ELF-1 (cell line): ENCODE measurements at places on chromosomes 4 and X.

GRCh38 chr4:118846979-118847378 lies 11.1 kb upstream of the SEC24D start:
- DNase-seq, result no peak

DNA sequence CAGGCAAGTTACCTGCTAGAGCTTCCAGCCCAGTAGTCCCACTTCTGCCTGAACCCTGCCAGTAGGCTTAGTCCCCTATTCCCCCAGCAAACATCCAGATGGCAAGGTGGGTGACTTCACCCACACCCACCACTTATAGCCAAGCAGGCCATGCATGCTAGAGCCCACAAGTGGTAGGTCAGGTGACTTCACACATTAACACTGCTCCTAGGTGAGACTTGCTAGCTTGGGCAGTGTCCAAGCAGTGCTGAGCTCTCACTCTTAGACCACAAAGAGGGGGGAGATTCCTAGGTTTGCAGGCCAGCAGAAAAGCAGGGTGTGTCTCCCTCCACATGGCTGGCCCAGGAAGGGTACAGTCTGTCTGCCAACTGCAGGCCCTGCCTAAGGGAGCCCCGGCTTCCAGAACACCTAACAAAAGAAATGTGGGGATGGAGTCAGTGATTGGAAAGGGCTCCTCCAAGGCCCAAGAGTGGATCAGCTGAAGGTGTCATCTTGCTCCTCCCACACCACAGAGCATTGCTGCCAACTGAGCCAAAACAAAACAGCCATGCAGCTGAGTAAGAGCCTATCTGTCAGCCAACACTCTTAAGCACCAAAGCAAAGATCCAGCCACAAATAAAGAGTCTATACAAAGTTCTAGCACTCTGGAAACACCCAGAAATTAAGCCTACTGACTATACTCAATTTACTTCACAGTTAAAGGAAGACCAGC lies 158.1 kb upstream of the USP38 start:
- no peak for DNase-seq

- DNase-seq, result no peak
These were observed 40.8 kb upstream of the SETD7 start for GRCh38 chr4:139596684-139597279.

DNA sequence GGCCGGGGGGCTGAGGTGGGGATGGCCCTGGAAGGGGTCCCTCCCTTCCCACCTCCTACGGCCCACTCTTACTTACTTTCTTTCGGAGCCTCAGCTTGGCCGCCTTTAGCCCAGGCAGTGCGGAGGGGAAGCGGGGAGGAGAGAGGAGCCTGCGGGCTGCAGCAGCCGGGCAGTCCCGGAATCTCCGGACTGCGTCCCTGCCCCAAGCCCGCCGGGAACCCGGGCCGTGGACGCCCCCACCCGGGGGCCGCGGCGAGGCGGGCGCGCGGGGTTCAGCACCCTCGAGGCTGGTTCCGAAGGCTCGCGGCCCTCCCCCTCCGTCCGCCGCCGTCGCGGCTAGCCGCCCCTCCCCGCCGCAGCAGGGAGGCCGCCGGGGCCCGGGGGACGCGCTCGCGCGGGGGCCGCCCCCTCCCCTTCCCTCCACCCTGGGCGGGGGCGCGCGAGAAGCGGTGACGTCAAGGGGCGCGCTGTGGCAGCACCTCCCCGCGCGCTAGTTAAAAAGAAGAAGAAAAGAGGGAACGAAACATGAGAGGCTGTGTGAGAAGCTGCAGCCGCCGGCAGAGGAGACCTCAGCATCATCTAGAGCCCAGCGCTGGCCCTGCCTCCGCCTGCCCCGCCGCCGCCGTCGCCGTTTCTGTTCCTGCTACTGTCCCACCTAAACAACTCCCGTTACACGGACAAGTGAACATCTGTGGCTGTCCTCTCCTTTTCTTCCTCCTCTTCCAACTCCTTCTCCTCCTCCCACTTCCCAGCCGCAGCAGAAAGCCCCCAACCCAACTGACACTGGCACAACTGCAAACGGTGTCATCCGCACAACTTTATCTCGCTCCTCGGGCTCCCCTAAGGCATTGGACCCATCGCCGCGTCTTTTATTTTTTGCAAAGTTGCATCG lies at the start of gene HHIP:
HHIP (plus strand) TSS at position 526 of the 892 bp plus-strand sequence. CDS start 520 bp downstream, outside the sequence.
- DNase-seq, result peak; percentile 61

DNA sequence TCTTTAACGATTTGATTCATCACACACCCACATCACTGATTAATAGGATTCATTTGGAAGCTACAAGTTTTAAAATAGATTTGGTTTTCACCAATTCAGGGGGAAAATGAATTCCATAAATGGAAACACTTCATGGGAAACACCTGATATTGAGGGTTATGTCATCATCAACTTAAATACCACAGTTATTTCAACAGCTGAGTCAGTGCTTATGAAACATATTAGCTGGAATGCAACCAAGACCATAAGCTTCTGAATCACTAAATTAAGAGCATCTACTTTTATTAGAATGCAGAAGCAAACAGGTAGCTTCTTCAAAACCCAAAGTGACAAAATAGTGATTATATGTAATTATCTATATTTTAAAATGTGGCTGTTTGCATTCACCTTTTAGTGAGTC lies 207.8 kb upstream of the DCAF8L1 start:
- no peak for DNase-seq

GRCh38 chr4:55793479-55793878 lies 26.1 kb upstream of the EXOC1L start:
- DNase-seq, result peak; percentile 19

DNA sequence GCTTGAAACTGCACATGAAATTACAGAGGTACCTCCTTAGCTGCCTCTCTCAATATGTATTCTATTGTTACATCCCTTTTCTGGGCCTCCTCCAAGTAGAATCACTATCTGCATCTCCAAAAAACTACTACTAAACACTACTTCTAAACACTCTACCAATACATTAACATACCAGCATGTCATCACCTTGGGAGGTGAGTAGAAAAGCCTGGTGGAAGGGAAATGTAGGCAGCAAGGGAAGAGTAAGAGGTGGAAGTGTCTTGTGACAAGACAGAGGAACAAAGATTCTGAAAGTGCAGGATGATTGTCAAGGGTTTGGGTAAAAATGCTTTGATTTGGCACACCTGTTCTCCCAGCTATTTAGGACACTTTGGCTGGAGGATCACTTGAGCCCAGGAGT lies 3.5 kb downstream of the AFM start:
- DNase-seq, result no peak

- DNase-seq, result no peak
These were observed 15.4 kb upstream of the MMRN1 start for GRCh38 chr4:89879215-89879614.

DNA sequence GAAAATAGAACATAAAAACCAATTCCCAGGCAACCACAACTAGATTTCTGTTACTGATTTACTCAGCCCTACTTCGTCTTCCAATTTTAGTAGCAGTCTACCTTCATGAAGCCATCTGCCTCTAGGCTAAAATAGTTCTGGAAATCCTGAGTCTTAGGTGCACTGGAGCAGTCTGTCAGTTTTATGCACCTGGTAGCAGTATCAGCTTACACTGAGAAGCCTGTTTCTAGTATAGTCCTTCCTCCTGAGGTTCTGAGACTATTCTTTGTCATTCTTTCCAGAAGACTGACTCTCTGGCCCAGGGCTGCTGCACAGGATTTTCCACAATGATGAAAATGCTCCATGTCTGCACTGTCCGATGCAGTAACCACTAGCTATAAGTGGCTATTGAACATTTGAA lies 16.9 kb upstream of the HPRT1 start:
- peak; percentile 19 for DNase-seq

GRCh38 chr4:99028187-99028586 lies 32.7 kb downstream of the METAP1 start:
- no peak for DNase-seq

DNA sequence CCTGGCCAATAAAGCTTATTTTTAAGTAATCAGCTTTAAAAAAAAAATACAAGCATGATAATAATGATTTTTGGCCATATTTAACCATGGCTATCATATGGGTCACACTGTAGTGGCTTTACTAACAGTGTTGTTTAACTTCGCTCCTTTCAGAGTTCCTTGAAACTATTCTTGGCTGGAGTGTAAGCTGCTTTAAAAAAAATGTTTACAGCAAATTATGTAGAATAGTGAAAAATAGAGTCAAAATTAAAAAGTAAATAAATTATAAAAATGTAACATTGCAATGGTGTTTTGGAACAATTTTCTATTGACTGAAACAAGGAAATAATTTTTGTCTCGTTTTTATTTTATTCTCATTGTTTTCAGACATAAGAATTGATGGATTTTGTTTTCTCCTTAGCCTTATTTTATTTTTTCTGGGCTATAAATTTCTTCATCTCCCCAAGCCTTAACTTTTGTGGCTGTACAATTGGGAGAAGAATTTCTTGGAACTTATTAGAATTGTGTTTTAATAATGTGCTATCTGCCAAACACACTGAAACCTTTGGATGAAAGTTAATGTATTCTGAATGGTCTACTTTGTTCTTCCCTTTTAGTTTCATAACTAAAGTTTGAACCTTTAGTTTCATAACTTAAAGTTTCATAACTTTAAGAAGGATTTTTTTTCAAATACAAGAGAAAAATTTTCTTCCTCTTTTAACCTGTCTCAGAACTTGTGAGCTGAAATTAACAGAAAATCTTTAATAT lies 182.0 kb downstream of the ARHGAP24 start:
- DNase-seq, result no peak

DNA sequence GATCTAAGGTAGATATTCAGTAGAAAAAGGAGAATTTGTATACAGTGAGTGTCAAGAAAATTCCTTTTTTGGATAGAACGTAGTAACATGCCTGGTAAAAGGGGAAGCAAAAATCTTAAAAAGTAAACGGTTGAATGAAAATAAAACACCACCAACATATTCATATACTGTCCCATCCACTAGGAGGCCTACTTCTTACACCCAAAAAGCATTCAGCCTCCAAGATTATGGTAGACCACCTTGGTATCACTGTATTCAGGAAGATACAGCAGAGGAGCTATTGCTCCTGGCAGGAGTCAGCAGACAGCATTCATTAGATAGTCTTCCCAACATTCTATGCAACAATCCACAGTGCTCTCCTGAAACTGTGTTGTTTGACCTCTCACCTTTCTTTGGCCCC lies 274.6 kb upstream of the MAGEB2 start:
- no peak for DNase-seq

DNA sequence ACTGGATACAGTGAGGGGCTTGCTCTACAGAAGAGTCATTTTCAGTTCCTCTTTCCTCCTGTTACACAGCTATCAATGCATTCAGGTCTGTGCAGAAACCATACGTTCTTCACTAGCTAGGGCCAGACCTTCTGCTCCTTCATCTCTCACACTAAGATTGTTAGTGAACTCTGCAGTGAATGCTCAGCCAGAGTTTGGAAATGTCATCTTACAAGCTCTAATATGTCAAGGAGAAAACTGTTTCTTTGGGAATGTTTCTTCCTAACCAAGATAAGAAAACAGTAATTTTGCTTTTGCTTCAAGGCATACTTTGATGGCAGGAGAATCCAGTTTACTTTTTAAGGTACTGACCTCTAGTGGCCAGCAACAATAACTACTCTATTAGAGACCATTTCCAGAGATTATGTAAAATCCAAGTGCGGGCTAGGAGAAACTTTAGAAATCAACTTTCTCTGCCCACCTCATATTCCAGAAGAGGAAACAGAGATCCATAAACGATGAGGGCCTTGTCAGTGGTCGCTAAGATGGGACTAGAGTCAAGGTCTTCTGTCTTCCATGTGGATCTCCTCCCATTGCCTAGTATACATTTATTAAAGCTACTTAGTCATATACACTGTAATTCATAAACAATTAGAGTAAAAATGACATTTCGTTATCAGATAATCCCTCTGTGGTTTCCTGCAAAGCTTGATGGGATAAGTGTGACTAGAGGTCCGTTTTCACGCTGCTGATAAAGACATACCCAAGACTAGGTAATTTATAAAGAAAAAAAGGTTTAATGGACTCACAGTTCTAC lies 12.1 kb upstream of the CC2D2A start:
- DNase-seq, result peak; percentile 34

DNA sequence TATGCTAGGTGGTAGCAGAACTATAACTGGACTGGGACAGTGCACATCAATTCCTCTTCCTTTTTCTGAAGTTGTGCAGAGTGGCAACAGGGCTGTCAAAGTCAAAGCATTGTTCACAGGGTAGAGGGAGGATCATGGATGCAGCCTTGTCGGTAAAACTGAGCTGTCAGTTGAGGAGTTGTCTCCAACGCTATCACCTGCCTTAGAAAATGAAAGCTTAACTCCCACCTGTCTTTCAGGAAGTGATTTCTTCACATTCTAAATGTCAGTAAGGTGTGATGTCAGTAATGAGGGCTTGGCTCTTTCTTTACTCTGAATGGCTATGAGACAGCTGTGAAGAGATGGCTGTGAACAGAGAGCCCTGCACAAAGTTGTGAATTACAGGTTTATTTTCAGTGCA lies 66.4 kb upstream of the BANK1 start:
- no peak for DNase-seq

DNA sequence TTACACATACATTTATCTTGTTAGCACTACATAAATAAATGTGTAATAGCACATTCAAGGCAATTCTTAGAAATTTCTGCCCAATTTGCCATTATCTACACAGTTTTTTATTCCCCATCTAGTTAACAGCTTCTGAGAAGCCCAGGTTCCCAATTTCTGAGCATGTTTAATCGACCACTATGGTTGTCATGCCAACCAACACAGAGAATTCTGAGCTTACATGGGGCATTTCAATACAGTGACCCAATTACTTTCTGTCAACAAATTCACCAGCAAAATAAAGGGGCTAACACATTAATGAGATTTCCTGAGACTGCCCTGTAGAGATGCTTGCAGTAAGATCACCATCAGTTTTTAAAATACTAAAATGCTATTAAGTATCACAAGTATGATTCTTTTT lies 22.0 kb downstream of the GPM6A start:
- no peak for DNase-seq

- no peak for DNase-seq
These were observed 587.5 kb upstream of the LCORL start for GRCh38 chr4:18608908-18609533.

DNA sequence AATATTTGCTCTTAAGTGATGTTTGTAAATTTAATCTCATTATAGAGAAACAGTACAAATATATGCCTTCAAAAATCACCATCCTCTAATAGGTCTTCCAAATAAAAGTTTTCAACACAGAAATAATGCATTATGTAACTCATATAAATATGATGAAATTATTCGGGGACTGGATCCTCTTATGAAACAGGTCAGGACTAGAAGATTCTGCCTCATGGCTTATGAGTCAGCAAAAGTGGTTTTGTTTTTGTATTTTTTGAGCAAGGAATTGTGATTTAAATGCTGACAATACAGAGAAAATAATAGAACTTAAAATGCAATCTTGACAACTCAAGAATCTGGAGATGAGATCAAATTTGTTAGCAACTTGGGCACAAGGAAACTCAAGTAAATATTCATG lies 179.7 kb upstream of the NDP start:
- DNase-seq, result no peak

DNA sequence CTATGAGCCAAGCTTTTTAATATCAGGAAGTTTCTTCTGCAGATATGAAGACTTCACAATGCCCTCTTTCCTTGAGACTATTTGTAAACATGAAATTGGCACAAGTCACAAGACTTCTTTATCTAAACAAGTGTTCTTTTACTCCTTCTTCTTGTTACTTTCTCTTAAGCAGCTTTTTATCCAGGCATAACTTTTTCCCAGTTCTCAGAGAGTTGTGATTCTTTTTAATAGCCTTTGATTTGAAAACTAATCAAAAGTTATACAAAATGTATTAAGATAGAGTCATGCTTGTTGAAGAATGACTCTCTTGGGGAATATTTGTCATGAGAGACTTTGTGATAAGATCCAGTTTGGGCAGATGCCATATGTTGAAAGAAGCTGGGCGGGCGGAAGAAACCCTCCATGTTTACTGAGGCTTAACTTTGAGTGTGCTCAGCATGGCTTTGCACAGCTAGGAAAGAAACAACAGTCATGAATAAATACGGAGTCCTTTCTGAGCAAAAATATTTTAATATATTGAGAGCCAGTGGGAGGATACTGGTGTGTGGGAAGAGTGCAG lies 39.3 kb downstream of the SYTL5 start:
- DNase-seq, result no peak
